Dermis microvascular lymphatic vessel endothelial cell (primary cell): ENCODE measurements at places on chromosomes 7 and 10. TPM values are rescaled to one million over a fixed set of nuclear protein-coding genes. Genes with fewer than 3 reads are reported as not detected.

DNA sequence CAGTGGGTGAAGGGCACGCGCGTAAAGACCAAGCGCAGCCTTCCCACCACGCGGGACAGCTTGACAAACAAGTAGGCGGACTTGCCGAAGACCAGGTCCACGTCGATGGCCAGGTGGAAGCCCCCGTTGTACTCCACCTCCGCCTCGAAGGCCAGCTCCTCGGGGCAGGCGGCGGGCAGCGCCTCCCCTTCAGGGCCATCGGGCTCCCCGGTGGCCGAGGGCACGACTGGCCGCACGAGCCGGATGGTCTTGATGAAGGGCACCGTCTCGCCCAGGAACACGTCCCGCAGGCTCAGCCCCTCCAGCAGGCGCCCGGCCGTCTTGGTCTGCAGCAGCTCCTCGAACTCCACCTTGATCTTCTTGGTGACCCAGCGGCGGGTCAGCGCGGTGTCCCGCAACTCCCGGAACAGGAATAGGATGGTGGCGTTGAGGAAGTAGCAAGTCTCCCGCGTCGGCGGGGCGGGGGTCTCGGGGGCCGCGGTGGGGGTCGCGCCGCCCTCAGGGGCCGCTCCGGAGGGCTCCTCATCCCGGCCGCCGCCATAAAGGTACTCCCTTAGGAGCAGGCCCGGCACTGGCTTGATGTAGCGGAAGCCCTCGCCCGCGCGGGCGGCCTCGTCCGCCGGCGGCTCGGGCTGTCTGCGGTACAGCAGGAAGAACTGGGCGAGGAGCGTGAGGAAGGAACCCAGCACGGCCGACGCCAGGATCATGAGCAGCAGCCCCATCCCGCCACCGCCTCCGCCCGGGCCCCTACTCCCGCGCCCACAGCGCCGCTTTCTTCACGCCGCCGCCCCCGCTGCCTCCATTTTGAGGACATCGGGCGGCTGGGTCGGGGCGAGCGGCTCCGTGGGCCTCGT lies 507 bp downstream of the PDZD8 start:
- no peak for DNase-seq

Gene ZNF365
- total RNA-seq, result not detected in 2 replicates

DNA sequence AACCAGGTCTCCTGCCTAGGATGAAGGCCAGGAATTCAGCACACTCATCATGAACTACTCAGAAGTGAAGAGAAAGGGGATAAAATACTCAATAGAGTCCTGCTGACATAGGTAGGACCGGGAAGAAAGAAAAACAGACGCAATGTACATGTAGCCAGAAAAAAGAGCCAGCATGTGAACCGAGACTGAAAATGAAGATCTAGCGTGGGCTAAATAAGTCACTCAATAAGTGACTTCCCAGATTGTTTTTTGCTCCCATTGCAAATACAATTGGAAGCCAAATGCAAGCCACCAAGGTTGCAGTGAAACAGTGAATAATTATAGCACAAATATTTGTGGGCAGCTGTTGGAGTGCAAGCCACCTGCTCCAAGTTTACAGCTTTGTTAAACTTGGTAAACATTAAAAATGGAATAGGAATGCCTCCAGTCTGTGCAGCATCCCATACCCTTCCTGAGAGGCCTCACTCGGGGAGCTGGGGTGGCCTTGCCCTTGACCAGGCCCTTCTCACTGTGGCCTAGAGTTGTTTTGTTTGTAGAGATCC lies 34.7 kb upstream of the HPS1 start:
- DNase-seq, result no peak

Gene MMRN2
- 82.2 and 108 TPM in 2 replicates for total RNA-seq

DNA sequence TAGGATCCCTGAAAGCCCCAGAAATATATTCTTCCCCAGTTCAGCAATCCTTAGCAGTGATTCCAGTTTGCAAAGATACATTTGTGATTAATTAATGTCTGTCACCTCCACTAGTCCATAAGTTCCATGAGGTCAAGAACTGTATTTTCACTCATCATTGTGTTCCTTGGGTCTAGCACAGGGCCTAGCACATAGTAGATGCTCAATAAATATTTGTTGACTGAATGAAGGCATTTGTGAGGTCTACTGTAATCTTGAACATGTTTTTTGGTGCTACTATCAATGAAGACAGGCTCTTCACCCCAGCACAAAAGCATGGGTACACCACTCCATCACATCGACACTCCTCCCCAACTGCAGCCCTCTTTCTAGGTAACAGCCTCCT lies 30.8 kb upstream of the PAX2 start:
- DNase-seq, result no peak

Gene LLCFC1
- not detected in 2 replicates for total RNA-seq

DNA sequence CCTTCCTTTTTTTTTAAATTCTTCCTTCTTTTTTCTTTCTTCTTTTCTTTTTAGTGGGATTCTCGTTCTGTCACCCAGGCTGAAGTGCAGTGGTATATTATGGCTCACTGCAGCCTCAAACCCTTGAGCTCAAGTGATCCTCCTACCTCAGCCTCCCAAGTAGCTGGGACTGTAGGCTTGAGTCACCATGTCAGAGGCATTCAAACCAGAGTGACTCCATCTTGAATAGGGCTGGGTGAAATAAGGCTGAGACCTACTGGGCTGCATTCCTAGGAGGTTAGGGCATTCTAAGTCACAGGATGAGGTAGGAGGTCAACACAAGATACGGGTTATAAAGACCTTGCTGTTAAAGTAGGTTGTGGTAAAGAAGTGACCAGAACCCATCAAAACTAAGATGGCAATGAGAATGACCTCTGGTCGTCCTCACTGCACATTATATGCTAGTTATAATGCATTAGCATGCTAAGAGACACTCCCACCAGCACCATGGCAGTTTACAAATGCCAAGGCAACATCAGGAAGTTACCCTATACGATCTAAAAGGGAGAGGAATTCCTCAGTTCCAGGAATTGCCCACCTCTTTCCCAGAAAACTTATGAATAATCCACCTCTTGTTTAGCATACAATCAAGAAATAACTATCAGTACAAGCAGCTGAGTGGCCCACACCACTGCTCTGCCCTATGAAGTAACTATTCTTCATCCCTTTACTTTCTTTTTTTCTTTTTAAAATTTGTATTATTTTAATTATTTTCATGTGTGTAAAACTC lies 99.0 kb upstream of the ITGB1 start:
- no peak for DNase-seq

Gene GPC2
- total RNA-seq, result 1.9 and 2.8 TPM in 2 replicates

GRCh38 chr7:80708123-80708522 lies 69.7 kb downstream of the CD36 start:
- no peak for DNase-seq

DNA sequence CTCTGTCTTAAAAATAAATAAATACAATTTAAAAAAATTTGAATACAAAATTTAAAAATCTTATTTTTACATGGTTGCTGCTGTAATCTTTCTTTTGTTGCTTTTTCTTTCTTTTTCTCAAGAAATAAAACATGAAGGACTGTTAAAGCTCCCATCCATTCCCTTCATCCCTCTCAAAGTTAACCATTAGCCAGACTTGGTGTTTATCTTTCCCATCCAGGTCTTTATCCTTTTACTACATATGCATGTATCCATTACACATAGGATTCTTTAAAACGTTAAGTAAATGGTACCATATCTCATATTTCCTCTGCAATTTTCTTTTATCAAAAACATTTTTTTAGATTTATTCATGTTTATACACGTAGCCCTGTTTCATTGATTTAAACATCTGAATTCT lies 70.1 kb downstream of the CREB3L2 start:
- no peak for DNase-seq

Gene FGFBP3
- 0.13 and 0.51 TPM in 2 replicates for total RNA-seq

Gene CCDC7
- total RNA-seq, result 4.2 and 5.6 TPM in 2 replicates

Gene ELN
- total RNA-seq, result 6.2 and 31.0 TPM in 2 replicates

GRCh38 chr7:90239625-90240228 lies 5.2 kb upstream of the CFAP69 start:
- no peak for DNase-seq

GRCh38 chr10:96176985-96177384 lies 46.9 kb downstream of the ZNF518A start:
- DNase-seq, result no peak

- peak; percentile 15 for DNase-seq
Observed at GRCh38 chr10:90530521-90530920, 327.3 kb downstream of the HTR7 start.
